ENCODE measurements at places on chromosomes 1 and 21.

GRCh38 chr1:117209094-117209493 lies 1.6 kb downstream of the VTCN1 start:
- no peak for DNase-seq

DNA sequence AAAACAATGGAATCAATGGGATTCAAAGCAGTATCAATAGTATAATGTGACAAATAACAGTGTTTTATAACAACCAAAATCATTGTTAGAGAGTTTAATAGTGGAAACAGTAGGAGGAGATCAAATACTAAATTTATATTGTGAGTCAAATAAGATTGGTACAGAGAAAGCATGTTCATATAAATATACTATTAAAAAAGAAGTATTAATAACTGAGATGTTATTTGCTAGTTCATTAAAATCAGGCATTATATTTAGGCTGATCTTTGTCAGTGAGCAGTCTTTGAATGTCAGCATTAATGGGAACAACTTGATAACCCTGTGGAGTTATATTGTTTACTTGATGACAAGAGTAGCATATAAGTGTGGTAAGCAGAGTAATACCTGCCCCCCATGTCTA lies 30.6 kb downstream of the PRKAA2 start:
- no peak for DNase-seq

DNA sequence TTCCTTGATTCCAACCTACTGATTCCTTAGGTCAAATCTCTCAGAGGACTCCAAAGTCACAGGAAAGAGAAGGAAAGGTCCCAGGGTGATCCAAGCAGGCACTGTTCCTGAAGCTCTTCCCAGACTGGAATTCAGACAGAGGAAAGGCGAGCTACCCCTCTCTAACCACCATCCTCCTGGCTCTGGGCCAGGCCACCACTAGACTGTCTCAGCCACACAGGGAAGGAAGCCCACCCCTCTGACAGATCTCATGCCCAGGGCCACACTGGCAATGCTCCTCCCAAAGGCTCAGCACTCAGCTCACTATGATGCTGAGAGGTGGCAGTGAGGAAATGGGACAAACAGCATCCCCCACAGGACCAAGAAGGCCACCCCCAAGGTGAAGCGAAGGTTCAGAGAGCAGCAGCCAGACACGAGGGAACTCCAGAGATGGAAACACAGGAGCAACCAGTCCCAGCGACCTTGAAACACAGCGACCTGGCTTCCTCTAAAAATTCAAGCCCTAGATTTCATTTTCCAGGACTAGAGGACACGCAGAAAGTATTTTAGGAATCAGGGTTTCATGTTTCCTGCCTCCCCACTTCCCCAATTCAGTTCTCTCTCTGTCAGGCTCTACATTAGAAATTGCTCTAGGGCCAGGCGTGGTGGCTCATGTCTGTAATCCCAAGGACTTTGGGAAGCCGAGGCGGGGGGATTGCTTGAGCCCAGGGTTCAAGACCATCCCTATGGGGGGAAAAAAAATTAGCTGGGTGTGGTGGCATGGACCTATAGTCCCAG lies 18.8 kb downstream of the PIK3C2B start:
- no peak for DNase-seq

DNA sequence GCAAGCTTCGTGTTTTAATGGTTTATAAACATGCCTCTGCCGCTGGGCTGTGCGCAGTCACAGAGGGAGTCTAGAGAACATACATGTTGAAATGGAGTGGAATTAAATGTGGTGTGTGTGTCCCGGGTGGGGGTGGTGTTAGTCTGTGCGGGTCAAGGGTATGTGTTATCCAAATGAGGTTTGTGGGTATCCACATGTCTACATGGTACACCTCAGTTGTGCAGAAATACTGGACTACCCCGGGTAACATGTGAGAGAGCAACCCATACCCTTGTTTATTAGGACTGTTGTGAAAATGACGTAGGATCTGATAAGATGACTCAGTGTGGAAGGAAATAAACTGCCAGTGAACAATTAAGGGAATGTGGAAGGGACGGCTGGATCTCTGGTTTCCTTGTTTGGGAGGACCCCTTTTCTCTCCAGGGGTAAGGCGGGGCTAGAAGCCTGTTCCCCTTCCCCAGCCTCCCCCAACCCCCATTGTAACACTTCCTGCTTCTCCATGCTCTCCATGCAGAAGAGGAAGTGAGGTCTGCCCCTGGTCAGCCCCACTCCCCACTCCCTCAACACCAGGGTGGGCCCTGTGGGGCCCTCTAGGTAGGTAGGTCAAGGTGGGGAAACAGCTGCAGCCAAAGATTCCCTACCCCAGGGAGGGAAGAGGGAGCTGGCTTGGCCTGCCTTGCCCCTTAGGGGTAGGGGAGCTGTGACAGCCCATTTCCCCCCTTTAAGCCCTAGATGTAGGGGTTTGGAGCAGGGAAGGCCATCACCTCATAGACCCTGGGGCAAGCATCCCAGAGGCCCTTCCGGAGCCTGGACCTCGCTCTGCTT lies 690 bp downstream of the EPS8L3 start:
- no peak for DNase-seq

- no peak for DNase-seq
These were observed 52.7 kb upstream of the WLS start for GRCh38 chr1:68285046-68285445.

- no peak for DNase-seq
These were observed 8.8 kb upstream of the CLCA4 start for GRCh38 chr1:86537928-86538695.

GRCh38 chr1:100246738-100247137 lies 2.9 kb downstream of the DBT start:
- no peak for DNase-seq

- DNase-seq, result no peak
These were observed 2.2 kb upstream of the ACTRT2 start for GRCh38 chr1:3019007-3019515.

- no peak for DNase-seq
These were observed 18.6 kb downstream of the ARMH1 start for GRCh38 chr1:44693159-44693558.

DNA sequence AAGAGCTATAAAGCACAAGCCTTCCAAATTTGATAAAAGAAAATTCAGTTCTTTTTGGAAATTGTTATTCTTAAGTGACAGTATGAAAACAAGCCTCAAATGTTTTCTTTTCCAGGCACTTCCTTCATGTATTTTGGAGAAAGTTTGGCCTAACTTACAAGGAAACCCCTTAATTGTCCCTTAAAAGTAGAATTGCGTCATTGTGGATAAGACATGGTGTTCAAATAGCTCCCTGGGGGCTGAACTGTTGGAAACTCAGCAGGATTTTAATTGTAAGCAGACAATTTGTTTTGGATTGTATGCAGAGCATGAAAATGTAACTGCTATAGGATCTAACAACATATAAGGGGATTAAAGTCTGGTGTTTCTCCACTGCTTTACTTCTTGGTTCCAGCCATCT lies 35.4 kb upstream of the FGGY start:
- no peak for DNase-seq

DNA sequence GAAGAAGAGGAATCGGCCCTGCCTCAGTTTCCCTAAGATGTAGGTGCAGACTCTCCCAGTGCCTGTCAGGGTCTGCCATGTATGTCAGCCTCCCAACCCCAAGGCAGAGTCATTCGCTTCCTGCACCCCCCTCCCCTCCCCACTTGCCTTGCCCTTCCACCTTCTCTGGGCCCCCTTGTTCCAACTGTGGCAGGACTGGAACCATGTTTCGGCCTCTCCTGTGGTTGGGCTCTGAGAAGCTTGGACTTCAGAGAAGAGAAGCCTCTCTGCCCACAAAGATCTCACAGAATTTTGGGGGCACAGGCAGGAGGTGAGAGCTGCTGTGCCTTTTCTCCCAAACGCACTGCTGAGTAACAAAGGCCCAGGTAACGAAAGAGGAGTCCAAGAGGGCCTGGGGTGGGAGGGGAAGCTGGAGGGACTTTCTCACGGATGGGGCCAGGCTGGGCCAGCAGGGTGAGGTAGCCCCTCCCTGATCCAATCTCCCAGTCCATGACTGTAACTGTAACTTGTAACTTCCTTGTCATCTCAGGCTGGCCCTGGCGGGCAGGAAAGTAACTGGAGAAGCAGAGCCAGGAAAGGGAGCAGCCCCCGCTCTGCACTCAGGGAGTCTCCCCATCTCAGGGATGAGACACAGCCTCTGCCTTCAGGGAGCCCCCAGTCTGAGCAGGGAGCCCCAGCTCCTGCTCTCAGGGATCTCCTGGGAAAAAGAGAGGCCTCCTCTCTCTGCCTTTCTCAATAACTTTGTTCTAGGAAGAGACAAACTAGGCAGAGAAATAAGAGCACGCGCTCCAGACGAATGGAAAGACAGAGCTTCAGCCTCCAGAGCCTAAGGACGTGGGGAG lies 11.3 kb downstream of the CRABP2 start:
- DNase-seq, result no peak

DNA sequence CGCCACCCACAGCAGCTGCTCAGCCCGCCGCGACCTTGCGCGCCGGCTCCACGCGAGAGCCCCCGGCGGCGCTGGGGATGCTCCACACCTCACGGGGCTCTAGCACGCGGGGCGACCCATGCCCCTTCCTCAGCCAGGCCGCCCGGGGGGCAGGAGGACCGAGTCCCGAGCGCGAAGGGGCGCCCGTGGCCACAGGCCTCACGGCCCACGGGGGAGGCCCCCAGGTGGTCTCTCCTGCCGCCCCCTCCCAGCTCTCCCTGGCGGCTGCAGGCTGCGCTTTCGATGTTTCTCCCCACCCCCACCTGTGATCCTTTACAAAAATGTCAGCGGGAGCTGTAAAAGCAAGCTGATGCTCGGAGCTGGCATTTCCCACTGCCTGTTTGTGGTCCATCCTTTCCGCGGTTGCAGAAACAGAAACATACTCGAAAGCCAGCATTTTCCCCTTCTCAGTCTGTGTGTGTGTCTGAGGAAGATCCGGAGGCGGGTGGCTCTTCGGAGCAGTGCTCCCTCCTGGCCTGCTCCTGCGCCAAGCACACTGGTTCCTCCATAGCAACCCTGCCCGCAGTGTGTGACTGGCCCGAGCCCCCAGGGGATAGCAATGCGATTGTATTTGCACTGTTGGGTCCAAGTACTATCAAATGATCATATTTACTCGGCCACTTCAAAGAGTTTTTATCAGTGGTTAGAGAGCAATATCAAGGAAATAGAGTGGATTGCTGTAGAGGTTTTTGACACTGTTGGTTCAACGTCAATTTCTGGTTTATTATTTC lies 2.1 kb downstream of the KIF26B start:
- no peak for DNase-seq

DNA sequence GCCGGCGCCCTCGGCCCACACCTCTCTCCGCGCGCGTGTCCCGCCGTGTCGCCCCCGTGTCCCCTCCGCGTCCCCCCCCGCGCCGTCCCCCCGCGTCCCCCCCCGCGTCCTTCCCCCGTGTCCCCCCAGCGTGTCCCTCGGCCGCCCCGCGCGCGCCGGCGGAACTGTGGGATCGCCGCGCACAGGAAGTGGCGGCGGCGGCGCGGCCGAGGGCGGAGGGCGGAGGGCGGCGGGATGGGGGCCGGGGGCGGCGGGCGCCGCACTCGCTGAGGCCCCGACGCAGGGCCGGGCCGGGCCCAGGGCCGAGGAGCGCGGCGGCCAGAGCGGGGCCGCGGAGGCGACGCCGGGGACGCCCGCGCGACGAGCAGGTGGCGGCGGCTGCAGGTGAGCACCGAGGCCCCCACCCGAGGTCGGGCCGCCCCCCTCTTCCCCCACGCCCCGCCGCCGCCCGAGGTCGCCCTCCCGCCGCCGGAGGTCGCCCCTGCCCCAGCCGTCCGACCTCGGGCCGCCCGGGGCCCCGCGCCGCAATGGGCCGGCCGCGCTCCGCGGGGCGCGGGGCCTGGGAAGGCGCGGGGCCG lies at the start of gene AGPAT3:
TSS of gene AGPAT3 (plus strand) at position 262 of the 578 bp plus-strand sequence. CDS start 94,459 bp downstream, outside the sequence.
- no peak for DNase-seq

- DNase-seq, result no peak
These were observed 10.2 kb downstream of the TAS1R2 start for GRCh38 chr1:18849261-18849711.

DNA sequence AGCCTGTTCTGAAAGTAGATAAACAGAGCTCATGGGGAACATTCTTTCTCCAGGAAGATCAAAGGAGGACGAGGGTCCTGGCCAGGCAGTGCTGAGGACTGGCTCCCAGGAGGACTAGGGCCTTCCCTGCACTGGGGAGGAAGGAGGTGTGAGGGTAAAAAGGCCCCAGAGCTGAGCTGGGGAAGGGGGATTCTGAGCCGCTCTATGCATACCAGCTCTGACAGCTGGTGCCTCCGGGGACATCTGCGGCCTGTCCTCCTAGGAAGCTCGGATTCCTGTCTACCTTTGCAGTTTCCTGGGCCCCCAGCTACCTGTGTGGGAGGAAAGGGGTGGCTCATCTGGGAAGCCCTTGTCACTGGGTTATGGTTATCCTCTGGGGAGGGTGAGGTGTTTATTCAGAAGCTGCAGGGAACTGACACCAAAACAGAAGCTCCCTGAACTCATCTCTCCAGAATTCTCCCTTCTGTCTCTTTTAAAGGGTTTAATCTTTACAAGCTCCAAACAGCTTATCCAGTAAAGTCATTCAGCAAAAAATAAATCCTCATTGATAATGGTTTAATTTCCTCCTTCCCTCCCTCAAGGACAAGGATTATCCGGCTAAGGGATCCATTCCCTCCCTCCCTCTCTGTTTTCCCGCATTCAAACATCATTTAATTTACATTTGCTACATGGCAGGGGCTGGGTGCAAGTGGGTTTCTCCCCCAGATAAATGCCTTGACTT lies 31.0 kb downstream of the NENF start:
- no peak for DNase-seq

DNA sequence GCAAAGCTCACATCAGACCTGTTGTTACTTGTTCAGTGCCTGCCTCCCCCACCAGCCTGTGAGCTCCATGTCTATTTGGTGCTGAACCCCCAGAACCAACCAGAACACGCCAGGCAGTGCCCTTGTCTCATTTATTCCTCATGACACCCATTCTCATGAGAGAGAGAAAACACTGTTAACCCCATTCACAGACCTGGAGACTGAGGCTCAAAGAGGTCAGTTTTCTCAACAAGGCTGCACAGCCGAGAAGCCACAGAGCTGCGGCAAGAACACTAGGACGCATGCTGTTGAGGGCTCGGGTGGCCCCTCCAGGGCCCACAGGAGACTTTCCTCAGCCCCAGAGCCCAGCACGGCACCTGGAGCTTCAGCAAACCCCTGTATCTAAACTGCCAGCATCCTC lies 13.1 kb downstream of the KCNN3 start:
- no peak for DNase-seq

GRCh38 chr21:31284797-31285397 lies 59.2 kb downstream of the TIAM1 start:
- no peak for DNase-seq

DNA sequence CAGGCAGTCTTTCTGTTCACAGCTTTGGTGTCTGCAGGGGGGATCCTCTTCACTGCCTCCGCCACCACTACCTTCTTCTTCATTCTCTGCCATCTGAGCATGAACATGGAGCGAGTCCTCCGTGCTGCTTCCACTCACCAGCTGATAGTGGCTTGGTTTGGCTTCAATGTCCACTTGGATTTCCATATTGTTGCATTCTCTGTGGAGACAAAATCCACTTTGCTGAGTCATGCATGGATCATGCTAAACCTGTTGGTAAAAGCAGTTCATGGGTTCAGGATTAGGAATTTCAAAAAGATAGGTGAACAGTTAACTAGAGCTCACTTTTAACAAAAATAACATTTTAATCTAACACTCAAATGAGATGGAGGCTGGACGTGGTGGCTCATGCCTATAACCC lies 27.5 kb downstream of the RNF19B start:
- no peak for DNase-seq
